ENCODE measurements at places on chromosomes 7 and 10.

DNA sequence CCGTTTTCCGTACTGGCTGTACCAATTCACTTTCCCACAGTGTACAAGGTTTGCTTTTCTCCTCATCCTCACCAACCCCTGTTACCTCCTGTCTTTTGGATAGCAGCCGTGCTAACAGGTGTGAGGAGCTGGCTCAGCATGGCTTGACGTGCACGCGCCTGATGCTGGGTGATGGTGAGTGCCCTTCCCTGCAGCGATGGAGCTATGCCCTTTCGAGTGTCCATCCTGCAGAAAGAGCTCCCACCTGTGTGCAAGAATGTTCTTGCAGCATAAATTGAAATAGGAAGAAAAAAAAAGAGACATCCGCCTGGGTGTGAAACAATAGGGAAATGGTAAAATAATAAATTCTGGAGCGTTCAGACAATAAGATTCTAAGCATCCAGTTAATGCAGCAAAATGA is 9.5 kb upstream of the UBE3C start:
- DNase-seq, result no peak

GRCh38 chr10:69629897-69630650 is at the start of gene FAM241B:
FAM241B (plus strand) TSS chr10:69630247; CDS start chr10:69631744, 1,497 bp downstream.
- DNase-seq, result no peak

DNA sequence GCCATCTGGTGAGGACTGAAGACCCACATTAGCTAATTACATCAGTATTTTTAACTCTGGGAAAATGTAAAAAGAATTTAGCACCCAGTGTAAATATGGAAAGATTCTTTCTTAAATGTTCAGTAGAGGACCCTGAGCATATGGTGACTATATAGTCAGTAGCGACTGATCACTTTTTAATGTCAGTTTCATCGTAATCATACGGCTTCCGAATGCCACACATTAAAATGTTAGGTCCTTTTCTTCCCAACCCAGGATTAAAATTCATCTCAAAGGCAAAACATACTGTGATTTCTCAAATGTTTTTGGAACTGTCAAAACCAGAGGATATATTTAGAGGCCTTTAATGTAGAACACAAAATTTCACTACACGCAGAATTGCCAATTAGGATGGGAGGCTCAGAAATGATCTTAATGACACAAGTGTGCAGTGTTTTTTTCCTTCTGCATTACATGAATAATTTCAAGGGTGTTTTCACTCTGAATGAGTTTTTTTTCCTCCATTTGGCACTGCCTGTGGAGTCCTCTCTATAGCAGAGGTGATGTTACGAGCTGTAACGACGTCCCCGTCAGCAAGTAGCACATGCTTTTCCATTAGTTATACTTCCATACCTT is 382.7 kb downstream of the PAXIP1 start:
- no peak for DNase-seq

DNA sequence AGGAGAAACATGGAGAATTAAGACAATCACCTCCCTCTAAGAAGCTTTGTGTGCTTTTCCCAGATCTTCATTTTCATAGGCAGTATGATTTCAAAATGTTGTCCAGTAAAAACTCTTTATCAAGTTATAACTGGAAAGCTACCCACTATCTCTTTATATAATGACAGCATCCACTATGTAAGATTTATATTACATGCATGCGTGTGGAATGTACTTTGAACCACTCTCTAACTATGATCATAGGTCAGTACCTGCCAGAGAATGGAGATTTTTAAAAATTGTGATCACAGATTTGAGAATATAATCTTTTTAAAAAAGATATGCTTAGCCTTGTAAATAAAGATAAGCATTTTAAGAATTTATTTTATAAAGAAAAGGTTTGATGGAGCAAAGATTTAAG is 17.9 kb downstream of the PAPSS2 start:
- no peak for DNase-seq

- no peak for DNase-seq
Measured at GRCh38 chr10:31146491-31147209, 115.0 kb upstream of the ZNF438 start.

Measured in NAMALWA (cell line).